NCI-H1417 treated with DMSO at 0.1 percent for 48 hours (cell line): ENCODE measurements at places on chromosomes 4 and X.

GRCh38 chrX:155611302-155611701 is 1.4 kb downstream of the TMLHE start:
- DNase-seq, result no peak

DNA sequence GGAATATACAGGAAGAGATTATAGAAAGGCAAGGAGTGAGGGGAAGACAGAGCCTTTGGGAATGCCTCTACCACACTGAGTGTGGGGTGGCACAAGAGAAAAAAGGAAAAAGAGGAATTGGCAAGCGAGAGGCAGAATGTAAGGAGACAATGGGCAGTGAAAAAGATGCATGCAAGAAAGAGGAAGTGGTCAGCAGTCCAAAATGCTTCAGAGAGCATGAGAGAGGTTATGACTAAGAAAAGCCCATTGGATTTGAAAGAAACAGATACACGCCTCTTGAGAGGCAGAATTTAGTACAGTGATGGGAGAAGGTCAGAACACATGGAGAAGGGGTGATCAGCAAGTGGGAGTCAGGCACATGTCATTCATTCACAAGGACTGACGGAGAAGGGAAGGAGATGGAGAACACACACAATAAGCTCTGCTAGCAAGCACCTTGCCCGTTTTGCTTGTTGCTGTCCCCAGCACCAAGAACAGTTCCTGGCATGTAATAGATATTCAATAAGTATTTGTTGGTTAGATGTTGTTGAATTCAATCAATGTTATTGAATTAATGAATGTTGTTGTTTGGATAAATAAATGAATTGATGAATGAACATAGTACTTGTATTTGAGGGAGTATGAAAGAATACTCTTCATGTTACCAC is 6.3 kb downstream of the DCHS2 start:
- no peak for DNase-seq

DNA sequence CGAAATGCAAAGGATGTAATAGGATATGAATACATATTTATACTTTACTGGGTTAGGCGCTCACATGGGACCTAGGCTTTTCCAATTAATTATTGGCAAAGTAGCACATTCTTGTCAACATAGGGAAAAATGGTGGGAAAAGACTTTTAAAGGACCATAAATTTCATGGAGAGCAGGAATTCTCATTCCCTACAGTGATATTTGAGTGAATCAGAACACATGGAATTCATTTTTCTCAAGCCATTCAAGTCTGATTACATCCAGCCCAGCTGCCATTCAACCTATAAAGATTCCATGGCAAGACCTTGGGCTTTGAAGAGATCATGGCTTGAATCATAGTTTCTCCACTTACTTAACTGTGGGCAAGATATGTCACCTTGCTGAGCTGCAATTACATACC is 150.4 kb downstream of the SOWAHB start:
- no peak for DNase-seq

- DNase-seq, result no peak
Observed at GRCh38 chr4:158442736-158443135, 78.9 kb upstream of the RXFP1 start.

DNA sequence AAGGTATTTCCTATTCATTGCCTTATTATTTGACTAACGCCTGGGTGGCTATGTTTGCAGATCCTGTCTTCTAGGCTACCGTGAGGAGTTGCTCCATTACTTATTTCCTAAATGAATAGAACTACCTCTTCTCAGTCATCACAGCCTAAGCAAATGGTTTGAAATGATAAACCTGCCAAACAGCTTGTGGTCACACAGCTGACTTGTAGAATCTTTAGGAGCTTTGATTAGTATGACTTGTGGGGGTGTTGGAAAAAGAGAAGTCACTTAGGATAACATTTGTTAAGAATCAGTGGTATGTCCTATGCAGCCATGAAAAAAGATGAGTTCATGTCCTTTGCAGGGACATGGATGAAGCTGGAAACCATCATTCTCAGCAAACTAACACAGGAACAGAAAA is 169.3 kb downstream of the PPARGC1A start:
- no peak for DNase-seq

DNA sequence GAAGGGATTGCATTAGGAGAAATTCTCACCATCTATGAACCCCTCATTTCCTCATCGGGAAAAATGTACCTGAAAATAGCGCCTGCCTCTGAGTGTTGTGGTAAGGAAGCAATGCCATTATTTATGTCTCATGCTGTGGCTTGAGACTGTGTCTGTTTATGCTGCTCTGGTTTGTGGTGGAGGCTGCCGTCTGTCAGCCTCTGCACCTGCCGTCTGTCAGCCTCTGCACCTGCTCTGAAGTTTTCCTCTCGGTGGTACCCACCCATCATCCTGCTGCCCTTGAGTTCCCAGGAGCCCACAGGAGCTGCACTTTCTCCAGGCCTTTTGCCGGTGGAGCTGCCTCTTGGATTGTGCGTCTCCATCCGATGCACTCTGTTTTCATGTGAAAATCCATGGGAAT is 68.5 kb upstream of the PPP2R3B start:
- no peak for DNase-seq

GRCh38 chrX:53605004-53605403 is 81.5 kb downstream of the HUWE1 start:
- no peak for DNase-seq

- peak; percentile 43 for DNase-seq
Observed at GRCh38 chr4:53671757-53672156, 80.5 kb upstream of the LNX1 start.

DNA sequence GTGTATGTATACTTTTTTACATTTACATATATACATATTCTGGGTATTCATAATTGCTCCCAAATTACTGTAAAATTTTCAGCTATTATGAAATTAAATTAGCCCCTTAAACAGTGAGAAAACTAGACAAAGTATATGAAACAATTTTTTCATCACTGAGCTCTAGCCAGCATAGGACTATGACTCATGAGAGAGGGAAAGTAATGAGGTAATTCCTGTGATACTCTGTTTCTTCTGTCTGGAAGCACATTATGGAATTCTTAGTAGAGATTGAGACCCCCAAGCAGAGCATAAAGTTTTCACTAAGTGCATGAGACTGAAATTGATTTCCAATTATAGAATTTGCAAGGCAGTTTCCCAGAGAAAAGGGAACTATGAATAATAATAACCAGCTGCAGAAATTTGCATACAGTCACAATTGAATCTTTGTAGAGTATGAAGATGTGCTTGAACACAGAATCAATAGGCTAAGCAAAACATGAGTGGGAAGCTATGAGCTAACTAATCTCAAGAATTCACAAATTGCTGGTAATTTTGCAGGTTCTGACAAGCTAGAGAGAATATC is 779.3 kb downstream of the ARAP2 start:
- DNase-seq, result no peak

DNA sequence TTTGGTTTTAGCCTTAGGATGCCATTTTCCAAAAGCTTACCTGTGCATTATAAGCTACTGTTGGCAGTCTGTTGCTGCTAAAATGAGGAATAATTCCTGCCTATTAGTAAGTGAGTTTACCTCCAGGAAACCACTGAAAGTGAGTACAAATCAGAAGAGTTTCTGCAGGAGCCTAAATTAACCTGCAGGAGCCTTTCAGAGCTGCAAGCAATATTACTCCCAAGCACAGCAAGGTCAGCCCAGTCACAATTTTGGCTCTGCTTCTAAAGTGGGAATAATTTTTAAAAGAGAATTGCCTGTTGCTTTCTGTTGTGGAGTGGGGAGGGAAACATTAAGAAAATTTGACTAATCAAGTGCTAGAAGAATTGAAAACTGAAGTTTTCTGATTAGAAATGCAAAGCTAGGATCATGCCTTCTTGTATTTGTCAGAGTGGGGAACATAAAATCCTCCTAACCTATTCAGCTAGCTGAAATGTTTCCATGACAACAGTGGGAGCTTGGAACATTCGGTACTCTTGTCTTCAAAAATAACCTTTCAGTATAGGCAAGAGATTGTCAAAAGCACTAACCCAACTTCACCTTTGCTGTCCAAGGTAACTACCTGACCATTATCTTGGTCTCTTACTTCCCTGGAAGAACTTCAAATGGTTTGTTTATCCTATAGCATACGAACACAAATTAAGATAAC is 193.2 kb downstream of the COMMD8 start:
- no peak for DNase-seq

DNA sequence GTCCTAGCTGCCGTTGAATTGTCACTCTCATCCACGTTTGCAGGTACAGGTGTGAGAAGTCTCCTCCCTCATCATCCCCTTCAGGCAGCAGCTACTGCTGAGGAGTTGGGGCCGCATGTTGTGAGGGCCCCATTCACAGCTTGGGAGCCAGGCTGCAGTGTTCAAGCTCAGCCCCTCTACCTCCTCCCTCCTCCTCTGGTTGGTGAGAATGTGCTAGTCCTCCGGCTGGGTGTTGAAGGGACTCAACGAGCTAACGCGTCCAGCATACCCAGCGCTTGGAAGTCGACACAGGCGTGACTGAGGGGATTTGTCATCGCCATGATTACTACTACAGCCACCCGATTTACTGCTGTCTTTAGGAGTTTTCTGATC is 82.0 kb upstream of the PSAPL1 start:
- no peak for DNase-seq

GRCh38 chrX:109264878-109265277 is 217.0 kb downstream of the GUCY2F start:
- no peak for DNase-seq

GRCh38 chr4:60805500-60806313 is 394.4 kb upstream of the ADGRL3 start:
- DNase-seq, result no peak

- no peak for DNase-seq
Observed at GRCh38 chr4:48804584-48805301, 24.7 kb upstream of the FRYL start.

- no peak for DNase-seq
Observed at GRCh38 chrX:112852851-112853250, 12.2 kb upstream of the AMOT start.

DNA sequence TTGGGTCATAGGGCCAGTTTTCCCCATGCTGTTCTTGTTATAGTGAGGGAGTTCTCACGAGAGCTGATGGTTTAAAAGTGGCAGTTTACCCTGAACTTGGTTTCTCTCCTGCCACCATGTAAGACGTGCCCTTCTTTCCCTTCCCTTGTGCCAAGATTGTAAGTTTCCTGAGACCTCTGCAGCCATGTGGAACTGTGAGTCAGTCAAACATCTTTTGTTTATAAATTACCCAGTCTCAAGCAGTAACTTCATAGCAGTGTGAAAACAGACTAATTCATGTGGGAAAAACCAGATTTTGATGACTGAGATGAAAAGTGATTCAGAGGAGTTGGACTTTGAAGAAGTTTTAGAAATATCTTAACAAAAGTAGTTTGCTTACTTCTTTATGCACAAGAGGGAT is 101.4 kb downstream of the ARHGAP10 start:
- DNase-seq, result no peak

GRCh38 chrX:69285881-69286564 is 120.8 kb upstream of the PJA1 start:
- DNase-seq, result no peak

- DNase-seq, result no peak
Observed at GRCh38 chr4:113708250-113708649, 53.3 kb downstream of the CAMK2D start.

DNA sequence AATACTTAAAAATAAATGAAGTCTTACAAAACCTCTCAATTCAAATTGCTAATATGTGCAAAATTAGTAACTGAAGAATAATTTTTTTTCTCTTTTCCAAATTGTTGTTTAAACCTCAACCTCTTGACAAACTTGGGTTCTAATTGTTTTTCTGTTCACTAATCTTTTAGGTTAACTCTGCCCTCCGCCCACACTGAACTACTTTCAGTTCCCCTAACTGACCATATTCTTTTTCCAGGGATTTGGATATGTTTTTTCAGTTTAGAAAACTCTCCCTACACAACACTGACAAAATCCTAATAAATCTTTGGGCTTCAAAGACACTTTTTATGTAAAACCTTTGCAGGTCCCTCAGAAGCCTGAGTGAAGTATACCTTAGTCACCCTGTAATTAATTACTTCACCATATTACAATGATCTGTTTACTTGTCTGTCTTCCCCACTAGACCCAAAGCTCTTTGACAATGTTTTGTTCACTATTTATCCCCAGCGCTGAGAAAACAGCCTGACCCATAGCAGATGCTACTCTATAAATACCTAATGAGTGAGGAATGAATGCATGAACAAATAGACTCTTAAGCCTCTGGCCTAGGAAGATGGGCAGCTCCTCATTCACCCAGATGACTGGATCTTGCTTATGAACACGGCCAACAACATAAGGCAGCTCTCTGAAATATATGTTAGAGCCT is 134.9 kb downstream of the MAML3 start:
- DNase-seq, result peak; percentile 57

DNA sequence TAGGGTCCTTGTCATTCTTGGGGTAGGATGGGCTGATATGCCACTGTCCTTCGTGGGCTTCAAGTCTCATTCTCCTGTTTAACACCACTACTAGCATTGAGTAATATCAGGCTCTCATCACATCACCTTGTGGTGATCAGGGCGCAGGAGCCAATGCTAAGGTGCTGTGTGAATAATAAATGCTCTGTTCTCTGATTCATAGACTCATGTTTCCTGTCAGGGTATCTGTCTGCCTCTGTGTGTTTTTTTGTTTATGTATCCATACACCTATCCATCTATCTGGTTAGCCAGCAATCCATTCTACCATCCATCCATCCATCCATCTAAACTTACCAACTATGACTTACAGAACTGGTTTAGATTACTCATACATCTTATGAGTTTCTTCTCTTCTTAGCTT is 525.1 kb upstream of the ATOH1 start:
- DNase-seq, result no peak

DNA sequence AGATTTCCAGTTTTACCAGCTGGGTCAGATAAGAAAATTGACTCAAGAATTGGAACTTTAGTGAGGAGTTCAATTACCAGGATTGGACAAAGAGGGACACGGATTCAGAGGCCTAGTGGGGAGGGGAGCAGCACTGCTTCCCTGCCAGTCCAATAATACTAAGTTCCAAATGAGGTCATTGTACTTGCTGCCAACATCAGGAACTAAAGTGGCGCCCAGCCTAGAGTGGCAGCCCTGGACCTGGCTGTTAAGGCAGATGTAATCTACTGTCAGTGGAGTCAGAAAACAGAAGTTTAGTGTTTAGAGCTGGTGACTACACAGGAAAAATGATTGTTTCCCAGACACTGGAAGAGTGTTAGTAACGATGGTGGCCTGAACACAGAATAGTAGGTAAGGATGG is 42.7 kb upstream of the RAPGEF2 start:
- no peak for DNase-seq

- no peak for DNase-seq
Observed at GRCh38 chr4:76108467-76109181, 34.1 kb downstream of the ART3 start.

DNA sequence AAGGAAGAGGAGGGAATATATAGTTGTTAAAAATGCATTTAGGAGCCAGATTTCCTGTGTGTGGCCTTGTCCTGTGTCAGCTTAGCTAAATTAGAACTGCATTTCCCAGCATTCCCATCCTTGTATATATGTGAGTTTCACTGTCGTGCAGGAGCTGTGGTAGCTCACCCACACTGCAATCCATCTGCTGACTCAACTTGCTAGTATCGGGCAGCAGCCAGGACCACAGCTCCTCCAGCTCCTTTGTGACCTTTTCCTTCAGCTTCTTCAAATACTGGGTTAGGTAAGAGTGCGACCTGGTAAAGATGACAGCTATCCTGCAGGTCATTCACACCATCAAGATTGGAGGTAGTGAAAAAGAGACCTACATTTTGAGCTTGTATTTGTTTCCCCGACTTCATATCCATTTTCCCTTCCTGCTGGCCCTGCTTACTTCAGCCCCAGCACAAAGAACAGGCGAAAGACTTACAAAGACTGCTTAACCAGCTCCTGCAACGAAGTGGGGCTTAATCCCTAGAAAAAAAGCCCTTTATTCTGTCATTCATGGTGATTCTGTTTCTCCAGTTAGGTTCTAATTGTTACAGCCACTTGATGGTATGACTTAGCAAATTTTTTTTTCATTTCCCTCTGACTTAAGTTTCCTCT is 11.4 kb downstream of the ASIC5 start:
- no peak for DNase-seq

GRCh38 chr4:10666616-10667015 is 18.0 kb downstream of the CLNK start:
- DNase-seq, result no peak
